NT2/D1 (cell line): ENCODE measurements at places on chromosomes 13 and 19.

GRCh38 chr19:31000913-31001312 lies 348.3 kb downstream of the TSHZ3 start:
- DNase-seq = no peak

GRCh38 chr19:44775676-44776240 lies 1.9 kb upstream of the CBLC start:
- no peak for DNase-seq

DNA sequence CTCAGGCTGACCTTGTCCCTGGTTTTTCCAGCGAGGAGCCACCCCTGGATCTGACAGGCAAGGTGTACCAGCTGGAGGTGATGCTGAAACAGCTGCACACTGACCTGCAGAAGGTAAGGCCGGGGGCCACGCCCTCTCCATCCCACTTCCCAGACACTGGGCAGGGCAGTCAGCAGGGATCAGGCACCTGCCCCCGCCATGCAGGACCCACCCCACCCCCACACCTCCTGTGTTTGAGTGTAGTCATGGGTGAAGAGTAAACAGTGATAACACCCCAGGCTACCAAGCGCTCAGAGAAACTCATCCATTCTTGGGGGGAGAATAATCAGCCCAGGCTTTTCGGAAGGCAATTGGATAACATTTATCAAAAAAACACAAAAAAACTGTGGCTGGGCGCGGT lies 19.9 kb downstream of the DPF1 start:
- DNase-seq = no peak

- no peak for DNase-seq
Measured at GRCh38 chr13:79341202-79341601, 64.9 kb downstream of the RBM26 start.

DNA sequence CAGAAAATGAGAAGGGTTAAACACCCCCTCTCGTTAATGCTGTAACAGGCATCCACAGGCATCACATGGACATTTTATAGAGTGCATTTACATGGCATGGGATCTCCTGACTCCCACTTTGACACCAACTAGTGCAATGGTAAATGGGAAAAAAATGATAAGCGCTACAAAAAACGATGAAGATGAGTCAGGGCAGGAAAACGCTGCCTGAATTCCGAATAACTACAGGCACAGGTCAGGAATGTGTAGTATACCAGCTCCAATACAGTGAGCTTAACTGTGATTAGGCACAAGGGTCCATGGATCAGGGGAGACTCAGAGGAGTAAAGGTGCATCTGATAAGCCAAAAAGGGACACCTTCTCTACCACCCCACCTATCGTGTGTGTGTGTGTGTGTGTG lies 223.6 kb downstream of the FOXO1 start:
- no peak for DNase-seq
